Nephron progenitor cell (in vitro differentiated cells): ENCODE measurements at places on chromosomes 7 and 10.

GRCh38 chr10:121260377-121260776 lies 337.9 kb downstream of the FGFR2 start:
- DNase-seq: no peak

DNA sequence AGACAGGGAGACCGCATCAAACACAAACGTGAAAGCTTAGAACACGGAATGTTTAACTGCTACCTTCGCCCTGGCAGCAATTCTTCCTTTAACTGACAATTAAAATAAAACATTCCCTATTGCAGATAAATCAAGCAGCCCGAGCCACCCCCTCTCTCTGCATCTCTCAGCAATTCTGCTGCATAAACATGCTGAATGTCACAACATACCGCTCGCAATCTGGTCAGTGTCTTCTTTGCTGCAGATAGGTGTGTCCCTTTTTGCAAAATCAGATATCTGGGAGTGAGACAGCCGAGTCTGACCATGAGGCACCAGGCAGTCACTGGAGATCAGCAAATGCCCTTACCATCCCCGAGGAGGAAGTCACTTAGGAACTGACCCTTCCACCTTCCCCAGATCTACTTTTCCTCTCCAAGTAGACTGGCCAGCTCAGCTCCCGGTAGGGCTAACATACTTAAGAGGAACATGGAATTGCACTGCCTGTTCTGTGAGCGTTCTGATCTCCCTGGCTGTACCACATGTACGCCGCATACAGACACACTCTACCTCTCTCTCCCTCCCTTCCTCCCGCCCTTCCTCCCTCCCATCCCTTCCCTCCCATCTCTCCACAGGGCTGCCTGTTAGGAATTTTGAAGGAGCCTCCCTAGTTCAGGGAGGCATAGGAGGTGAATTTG lies at the start of gene FRMD4A:
TSS of gene FRMD4A (minus strand) at position 537 of the 674 bp plus-strand sequence.
- DNase-seq: peak; percentile 16

DNA sequence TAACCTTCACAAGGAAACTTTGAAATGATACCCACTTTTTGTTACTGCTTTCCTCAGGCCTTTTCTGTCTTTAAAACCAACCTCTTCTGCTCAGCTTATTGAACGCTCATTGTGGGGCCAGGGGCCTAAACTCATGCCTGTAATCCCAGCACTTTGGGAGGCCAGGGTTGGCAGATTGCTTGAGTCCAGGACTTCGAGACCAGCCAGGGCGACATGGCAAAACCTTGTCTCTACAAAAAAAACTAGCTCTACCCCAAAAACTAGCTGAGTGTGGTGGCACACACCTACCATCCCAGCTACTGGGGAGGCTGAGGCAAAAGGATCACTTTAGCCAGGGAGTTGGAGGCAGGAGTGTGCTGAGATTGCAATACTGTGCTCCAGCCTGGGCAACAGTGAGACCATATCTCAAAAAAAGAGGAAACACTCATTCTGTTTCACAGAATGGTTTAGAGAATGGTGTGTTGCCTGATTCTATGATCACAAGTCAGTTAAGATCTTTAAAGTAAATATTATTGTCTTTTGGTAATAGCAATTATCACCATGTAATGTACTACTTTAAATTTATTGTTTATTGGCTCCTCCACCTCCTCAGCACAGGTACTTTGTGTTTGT lies 51.1 kb downstream of the KCTD7 start:
- no peak for DNase-seq

GRCh38 chr10:63657761-63658160 lies 136.6 kb downstream of the REEP3 start:
- no peak for DNase-seq

- DNase-seq: no peak
These were observed 71.3 kb upstream of the EN2 start for GRCh38 chr7:155386608-155387007.

- no peak for DNase-seq
These were observed 131.4 kb upstream of the PDLIM1 start for GRCh38 chr10:95422233-95422632.

DNA sequence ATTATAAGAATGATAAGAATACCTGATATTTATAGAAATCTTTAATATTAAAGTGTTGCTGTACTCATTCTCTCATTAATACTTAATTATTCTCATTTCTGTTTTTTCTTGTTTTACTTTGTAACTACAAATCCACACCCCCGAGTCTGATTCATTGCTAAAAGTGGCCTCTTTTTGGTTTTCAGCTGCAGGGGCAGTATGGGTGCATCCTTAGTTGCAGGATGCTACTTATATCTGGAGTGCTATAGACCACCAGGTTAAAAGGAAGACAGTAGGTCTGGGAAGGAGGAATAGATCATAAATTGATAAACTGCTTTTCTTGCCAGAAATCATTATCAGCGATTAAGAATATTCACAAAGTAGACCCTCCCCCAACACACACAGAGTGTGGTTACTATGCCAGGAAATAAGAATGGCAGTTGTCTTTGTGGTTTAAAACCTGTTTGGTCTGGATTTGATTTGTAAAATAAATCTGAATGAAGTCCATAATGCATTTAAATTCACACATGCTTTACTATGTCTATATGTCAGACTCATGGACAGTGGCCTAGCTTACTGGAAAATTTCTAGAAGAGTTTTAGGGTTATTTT lies 96.5 kb downstream of the NRF1 start:
- no peak for DNase-seq

DNA sequence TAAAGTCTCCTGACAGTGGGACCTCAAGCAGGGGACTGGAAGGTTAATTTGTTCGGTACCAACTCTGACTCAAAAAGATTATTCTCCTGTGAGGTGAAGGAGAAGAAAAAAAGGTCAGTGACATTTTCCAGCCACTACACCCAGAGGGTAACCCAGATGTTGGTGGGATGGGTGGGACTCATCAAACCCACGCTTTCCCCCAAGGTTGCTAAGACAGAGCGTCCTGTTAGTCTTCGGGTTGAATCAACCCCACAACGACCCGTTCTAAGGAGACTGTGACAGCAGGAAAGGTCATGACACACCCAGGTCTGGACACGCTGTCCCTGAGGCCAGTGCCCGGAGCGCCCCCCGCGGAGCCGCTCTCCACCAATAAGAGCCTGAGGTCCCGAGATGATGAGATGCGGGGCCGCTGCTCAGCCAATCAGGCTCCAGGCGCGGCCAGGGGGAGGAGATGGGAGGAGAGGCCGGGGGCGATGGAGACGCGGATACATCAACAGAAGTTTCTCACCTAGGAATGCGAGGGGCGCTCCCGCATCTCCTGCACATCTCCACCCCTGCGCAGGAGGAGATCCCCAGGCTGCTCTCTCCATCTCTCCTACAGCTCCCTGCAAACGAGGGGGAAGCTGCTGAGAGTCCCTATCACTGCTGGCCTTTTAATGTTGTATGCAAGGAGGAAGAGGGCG lies at the start of gene WNT16:
TSS of gene WNT16 (plus strand) at position 493 of the 683 bp plus-strand sequence. CDS start 293 bp downstream, outside the sequence.
- DNase-seq: peak; percentile 54

- no peak for DNase-seq
These were observed 54.0 kb downstream of the ASNS start for GRCh38 chr7:97818066-97818663.

- no peak for DNase-seq
These were observed 155.1 kb downstream of the GALNT11 start for GRCh38 chr7:152180587-152180986.

DNA sequence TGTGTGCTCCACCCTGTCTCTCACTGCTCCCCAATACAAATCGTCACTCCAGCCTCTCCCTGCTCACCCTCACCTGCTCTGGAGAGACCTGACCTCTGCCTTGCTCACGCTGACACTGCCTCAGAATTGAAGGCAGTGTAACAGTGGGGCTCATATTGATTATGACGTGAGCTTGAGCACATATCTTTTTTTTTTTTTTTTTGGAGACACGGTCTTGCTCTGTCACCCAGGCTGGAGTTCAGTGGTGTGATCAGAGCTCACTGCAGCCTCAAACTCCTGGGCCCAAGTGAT lies 84.7 kb downstream of the TBXAS1 start:
- no peak for DNase-seq

- no peak for DNase-seq
These were observed 245.0 kb upstream of the YAE1 start for GRCh38 chr7:39321245-39321644.

DNA sequence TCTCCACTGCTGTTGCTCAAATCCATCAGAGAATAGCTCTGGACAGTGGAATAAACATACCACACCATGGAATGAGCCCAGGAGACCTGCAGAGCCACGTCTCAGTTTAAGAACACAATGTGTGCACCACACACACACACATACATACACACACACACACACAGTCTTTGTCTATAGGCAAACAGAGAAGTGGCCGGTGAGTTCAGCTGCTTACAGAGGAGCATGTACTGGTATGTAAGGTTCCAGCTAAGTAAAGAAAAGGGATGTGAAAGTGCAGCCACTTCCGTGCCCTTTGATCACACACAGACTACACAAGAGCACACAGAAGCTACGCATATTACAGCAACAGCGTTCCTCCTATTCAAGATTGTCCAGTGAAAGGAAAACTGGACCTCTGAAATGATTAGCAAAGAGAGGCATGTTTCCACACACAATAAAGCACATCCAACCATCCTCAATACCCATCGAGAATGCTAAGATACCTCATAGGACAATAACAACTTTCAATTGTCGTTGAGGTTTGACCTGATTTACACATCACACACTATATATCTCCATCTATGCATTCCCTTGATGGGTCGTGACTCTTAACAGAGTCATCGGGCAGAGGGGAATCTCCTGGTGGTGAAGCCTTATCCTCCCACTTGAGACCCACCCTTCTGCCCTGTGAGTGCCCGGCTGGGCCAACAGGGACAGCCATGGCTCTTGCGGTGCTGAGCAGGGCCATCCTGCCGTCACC lies 23.6 kb downstream of the SLC35B4 start:
- DNase-seq: no peak
